ENCODE measurements at places on chromosomes 2 and 18.

GRCh38 chr2:40964509-40965250, 512.8 kb upstream of the SLC8A1 start:
- no peak for DNase-seq

DNA sequence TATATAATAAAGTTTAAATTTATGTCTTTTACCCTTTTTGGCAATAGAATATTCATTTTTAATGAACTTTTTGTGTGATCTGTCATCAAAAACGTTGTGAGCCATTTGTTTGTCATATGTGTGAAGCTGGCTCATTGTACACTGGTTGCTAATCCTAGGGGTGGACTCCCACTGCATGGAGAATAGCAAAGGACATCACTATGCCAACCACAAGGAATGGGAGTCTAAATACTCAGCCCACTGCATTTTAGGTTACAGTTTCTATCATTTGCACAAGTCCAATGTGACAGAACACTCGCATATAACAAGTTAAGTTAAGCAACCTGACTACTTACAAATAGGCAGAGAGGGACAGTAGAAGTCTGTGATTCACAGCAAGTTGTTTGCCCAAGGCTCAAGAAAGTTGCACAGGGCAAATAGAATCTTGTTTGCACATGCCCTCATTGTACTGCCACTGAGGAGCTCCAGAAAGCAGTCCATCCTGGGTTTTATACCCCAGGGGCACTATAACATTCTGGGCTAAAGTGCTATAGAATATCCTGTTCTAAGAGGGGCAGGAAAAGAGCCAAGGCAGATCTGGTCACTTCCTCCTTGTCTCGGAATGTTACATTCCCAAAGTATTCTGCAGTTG, 545.9 kb upstream of the GCFC2 start:
- no peak for DNase-seq

- DNase-seq = no peak
Measured at GRCh38 chr18:3717376-3718025, 267.5 kb downstream of the TGIF1 start.

DNA sequence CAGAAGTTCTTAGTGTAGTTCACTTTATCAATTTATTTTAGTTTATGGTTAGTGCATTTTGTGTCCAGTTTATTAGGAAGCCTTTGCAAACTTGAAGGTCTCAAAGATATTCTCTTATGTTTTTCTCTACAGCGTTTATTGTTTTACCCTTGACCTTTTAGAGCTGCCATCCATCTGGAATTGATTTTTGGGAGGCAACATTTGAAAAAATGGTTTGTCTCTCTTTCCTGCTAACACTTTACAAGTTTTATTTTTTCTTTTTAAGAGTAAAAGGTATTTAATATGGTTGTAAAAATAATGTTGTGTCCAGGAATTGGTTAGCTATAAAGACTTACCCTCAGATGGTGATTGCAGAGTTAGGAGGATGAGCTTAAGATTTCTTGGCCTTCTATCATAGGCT, 14.0 kb downstream of the GORASP2 start:
- DNase-seq = no peak

GRCh38 chr2:236086971-236087465, 81.2 kb downstream of the GBX2 start:
- peak; percentile 44 for DNase-seq

- no peak for DNase-seq
Measured at GRCh38 chr18:62979900-62980299, 264.6 kb downstream of the PHLPP1 start.

GRCh38 chr2:10300997-10301940, 1.4 kb upstream of the HPCAL1 start:
- DNase-seq = no peak

GRCh38 chr2:174597345-174598047, at the start of gene WIPF1:
Gene WIPF1, minus strand, starts transcription at chr2:174597804. Its CDS starts 12,231 bp downstream, at chr2:174585573.
- DNase-seq = no peak

- no peak for DNase-seq
Measured at GRCh38 chr2:191895195-191895594, 48.3 kb upstream of the CAVIN2 start.

DNA sequence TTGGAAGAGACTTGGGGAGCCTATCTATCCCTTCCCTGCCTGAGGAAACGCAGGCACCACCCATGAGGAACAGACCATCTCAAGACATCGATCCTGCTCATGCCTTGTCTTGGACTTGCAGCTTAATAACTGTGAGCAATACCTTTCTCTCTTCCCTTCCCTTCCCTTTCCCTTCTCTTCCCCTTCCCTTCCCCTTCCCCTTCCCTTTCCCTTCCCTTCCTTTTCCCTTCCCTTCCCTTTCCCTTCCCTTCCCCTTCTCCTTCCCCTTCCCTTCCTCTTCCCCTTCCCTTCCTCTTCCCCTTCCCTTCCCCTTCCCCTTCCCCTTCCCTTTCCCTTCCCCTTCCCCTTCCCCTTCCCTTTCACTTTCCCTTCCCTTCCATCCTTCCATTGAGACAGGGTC, 650.7 kb upstream of the SOX11 start:
- DNase-seq = no peak

- no peak for DNase-seq
Measured at GRCh38 chr2:65649811-65650589, 217.6 kb upstream of the SPRED2 start.

DNA sequence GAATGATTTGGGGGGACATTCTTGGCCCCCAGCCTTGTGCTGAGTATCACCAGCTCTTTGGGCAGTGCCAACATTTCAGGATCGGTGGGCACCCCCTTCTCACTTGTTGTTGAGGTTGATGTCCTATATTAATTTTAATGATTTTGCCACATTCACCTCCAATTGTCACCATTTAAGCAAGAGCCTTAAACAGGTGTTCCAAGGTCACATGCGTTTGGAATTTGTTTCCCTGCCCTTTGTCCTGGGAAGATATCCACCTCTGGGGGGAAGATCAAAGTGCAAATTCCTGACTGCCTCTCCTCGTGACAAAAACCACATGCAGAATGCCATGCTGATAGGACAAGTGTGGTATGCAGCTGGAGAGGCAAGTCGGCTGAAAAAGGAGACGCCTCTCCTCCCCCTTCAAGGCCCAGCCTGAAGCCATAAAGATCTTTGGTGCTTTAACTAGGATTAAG, 72.5 kb upstream of the ID2 start:
- DNase-seq = peak; percentile 70

GRCh38 chr2:180046776-180047175, 39.7 kb upstream of the CWC22 start:
- no peak for DNase-seq

- DNase-seq = no peak
Measured at GRCh38 chr2:67952066-67952465, 110.7 kb downstream of the C1D start.

DNA sequence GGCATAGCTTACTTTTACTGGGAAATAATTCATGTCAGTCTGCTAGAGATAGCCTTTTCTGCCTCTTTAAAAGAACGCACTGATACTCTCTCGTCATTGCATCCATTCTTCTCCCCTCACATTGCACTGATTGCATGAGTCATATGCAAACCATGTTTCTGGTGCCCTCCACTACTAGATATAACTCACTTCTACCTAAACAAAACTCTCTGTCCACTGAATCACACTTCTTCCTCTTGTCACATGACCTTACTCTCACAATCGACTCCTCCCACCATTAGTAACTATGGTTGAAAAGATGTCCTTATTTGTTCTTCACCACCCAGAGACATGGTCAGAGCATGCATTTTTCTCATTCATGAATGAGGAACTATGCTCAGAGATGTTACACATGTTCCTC, 158.0 kb downstream of the CSRNP3 start:
- no peak for DNase-seq

DNA sequence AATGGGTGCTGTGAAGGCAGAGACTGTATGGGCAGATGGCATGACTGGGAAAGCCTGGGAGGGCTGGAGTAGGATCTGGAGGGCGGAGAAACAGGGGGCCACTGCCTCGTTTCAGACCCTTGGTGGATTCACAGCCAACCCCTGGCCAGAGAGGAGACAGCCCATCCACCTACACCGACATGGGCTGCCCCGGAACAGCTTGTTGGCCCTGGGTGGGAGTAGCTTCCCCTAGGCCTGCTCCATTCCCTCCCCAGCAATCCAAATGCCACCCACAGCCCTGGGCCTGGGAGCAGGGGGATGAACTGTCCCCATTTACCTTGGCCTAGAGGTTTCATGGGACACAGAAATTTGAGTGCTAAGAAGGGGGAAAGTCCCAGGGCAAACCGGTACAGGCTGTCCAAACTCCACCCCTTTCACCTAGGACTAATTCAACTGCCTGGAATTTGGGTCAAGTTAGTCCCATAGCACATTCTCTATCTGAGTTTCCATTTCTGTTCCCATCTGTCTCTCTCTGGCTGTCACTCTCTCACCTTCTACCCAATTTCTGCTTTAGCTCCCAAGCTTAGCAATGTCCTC, 37.0 kb downstream of the LBH start:
- DNase-seq = no peak

- DNase-seq = no peak
Measured at GRCh38 chr2:23661276-23662050, 265.5 kb downstream of the ATAD2B start.

DNA sequence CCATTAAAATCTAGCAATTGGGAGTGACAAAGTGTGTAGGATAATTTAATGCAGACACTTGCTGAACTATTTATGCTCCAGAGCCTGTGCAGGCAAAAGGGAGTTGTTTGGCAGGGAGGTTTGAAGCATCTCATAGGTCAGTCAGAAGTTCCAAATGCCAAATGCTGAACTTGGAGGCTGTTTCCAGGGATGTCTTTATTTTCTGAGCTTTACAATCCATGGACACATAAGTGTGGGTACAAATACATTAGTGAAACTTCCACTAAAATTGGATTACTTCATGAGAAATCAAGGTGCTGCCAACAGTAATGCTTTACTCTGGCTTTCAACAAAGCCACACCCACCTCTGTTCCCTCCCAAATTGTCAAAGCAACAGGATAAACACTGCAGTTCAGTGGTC, 422.1 kb upstream of the SETBP1 start:
- no peak for DNase-seq

DNA sequence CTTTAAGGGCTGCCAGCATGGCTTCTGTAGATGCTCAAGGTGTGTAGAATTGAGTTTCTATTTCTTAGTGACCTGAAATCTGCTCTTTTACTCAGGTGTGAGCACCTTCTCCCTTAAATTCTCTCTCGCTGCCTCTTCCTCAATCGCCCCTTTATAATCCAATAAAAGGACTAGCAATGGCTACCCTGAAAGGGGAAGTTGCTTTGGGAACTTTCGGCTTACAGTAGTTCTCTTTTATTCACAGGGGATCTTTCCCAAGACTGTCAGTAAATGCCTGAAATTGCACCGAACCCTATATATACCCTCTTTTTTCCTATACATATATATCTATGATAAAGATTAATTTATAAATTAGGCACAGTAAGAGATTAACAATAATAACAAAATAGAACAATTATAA, 121.8 kb downstream of the ACTR3 start:
- no peak for DNase-seq

DNA sequence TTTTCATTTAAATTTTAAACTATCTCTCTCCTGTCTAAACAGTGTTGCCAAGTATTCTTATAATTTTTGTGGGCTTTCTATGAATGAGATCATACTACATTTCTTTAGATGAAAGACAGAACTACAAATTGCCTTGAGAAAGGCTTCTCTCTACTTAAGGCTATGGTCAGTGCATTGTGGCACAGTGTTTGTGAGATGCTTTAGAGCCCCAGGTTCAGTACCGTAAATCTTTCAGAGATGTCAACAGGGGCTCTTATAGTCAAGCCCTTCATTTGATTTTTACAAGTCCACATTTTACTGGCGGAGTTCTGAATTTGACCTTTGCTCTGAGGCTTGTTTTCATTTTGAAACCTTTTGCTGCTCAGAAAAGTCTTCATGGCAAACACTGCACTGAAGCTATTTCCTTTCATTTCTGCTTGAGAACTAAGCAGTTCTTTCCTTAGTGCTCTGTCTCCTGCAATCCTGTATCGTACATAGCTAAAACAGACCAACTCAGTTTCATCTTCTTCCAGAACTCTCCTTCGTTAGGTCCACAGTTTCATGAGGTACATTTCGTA, 175.2 kb downstream of the NYAP2 start:
- no peak for DNase-seq

- DNase-seq = no peak
Measured at GRCh38 chr2:223459328-223459939, 142.7 kb downstream of the SCG2 start.

DNA sequence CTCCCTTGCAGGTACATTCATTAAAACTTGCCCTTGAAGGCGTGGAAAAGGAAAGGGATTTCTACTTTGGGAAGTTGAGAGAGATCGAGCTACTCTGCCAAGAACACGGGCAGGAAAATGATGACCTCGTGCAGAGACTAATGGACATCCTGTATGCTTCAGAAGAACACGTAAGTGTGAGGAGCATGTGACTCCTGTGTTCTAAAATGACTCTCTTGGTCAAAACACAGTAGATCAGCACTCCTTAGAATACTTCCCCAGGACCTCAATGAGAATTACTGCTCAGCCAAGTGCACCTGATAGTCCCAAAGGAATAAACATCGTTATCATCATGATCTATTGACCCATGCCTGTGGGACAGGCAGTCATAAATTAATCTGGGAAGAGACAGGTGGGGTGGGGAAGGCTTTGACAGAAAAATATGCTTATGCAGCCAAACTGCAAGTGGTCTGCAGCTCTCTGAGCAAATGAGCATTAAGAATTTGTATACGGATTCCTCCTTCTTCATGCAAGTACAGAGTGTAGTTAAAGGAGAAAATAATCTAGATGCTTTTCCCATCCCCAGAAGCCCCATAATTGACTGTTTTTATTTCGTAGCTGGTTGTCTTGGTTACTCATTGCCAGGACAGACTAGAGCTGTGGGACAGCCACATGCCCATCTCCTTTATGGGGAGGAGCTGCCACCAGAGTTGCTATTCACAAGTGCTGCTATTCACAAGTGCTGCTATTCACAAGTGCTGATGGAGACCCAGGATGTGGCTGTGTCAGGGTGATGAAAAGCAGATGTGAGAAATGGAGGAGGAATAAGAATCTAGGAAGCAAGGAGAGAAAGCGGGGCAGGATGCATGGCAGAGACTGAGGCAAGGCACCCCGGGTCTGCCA, 91.0 kb downstream of the MAPRE2 start:
- DNase-seq = no peak

GRCh38 chr2:192443831-192444230, 249.1 kb upstream of the TMEFF2 start:
- DNase-seq = no peak

DNA sequence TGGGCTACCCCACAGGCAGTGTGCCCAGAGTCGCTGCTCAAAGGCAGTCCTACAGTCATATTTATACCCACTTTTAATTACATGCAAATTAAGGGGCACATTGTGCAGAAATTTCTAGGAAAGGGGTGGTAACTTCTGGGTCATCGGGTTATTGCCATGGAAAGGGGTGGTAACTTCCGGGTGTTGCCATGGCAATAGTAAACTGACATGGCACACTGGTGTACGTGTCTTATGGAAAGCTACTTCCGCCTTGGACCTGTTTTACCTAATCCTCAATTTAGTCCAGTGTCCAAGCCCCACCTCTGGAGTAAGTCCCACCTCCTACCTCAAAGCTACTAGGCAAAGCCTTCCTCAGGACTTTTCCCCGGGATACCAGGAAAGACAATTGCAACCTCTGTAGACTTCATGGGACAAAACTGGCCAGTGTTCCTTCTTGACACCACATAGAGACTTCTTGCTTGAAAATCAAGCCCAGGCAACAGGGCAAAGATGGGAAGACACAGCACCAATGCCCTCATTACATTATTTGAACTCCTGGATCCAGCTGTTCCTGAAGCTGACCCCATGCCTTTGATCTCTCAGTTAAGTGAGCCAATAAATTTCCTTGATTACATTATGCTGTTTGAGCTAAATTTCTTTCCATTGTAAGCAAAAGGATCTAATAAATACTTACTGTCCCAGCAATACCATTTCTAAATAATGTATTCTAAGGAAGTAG, 63.3 kb upstream of the AGAP1 start:
- no peak for DNase-seq

Data from iPS-NIHi11 (cell line).